Stimulated activated CD8-positive, alpha-beta memory T cell treated with anti-CD3 and anti-CD28 coated beads, Interleukin-7, amount 100 ng/mL, for 1 hour (primary cell): ENCODE measurements at places on chromosomes 16 and 17.

GRCh38 chr16:56631832-56632155, 665 bp upstream of the MT1M start:
- DNase-seq, result no peak

DNA sequence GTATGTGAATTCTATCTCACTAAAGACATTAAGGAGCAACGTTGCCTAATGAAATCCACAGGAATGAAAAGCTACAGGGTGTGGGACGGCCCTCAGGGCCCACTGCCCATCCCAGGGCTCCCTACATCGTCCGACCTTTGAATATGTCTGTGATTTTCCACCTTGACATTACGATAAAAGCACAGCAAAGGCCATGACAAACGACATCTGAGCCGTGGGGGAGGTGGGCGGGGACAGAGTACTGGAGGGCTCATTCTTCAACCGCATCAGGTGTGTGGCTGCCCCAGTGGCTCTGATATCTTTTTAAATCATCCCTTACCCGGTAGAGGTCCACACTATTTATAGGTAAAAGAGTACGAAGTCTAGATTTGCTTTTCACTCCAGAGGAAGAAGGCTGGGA, 35.1 kb downstream of the LMF1 start:
- no peak for DNase-seq

- DNase-seq, result no peak
These were observed 19.4 kb upstream of the ATP5MC1 start for GRCh38 chr17:48873209-48873608.

- no peak for DNase-seq
These were observed 21.4 kb downstream of the BCAS3 start for GRCh38 chr17:60699090-60699489.

- no peak for DNase-seq
These were observed 491.3 kb downstream of the TMEM114 start for GRCh38 chr16:8098947-8099512.

GRCh38 chr16:17397499-17397891, 73.3 kb downstream of the XYLT1 start:
- no peak for DNase-seq

GRCh38 chr16:55701442-55702319, 45.9 kb downstream of the SLC6A2 start:
- DNase-seq, result no peak

DNA sequence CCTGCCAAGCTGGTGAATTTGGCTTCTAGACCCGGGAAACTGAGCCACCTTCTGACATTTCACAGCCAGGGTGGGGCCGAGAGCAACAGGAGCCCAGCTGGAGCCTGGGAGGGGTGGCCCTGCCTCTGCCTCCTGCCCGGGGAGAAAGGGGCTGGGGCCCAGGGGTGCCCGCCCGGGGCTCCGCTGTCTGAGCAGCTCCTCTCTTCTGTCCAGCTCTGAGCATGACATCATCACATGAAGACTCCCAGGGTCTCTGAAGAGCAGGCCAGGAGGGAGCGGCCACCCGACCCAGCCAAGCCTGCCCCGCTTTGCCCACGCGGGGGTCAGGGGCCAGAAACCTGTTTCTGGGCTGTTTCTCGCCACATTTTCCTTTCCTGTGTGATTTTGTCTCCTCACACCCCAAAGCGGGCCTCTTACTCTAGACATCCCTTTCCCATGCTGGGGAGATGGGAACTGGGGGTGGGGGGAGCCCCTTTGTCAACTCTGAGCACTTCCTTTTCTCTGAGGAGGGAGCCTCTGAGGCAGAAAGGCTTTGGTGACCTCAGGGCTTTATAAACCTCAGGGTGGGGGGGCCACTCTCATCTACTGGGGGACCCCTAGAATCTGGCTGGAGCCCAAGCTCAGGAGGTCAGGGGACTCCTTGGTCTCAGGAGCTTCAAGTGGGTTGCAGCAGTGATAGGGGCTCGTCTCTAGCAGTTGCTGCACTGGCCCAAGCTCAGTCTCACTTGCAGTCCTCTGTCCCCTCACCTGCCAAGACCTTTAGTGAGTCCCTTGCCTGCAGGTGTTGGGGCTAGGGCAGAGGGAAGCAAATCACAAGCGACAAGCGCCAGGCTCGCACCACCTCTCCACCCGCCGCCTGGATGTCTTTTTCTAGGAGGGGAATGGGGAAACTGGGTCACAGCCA, 7.6 kb downstream of the UBALD2 start:
- no peak for DNase-seq

- DNase-seq, result no peak
These were observed 118.1 kb upstream of the CACNG3 start for GRCh38 chr16:24138024-24138423.

GRCh38 chr17:58112970-58113631, 29.9 kb downstream of the DYNLL2 start:
- peak; percentile 82 for DNase-seq

GRCh38 chr17:70677783-70678647, 508.7 kb downstream of the KCNJ2 start:
- DNase-seq, result no peak

GRCh38 chr17:59366773-59367656, 35.6 kb downstream of the YPEL2 start:
- DNase-seq, result no peak

- DNase-seq, result no peak
These were observed 15.9 kb upstream of the CBX2 start for GRCh38 chr17:79761894-79762589.

GRCh38 chr16:51157698-51158097, 6.6 kb upstream of the SALL1 start:
- no peak for DNase-seq

DNA sequence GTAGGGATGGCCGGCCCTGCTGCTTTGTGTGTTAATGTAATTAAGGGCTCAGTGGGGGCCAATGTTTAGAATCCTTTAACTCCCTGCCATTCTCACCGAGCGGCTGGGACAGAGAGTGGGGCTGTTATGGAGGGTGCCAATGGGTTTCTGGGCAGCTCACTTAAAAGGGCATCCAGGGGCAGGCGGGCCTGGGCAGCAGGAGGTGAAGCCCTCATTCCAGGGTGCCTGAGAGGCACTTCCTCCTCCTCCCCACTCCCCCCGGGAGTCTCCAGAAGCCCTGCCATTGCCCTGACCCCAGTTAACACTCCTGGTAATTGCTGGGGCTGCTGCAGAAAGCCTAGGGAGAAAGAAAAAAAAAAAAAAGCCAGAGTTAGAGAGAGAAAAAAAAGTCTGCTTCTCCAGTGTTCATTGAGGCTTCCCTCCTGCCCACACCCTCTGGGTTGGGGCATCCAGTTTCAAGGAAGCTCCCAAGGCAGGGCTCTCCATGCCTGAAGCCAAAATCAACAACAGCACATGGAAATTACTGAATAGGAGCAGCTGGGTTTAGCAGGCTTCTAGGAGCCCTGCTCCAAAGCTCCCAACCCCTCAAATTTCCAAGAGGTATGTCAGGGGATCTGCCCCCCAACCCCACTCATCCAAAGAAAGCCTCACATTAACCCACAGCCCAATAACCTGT, 28.0 kb downstream of the CUEDC1 start:
- DNase-seq, result no peak

DNA sequence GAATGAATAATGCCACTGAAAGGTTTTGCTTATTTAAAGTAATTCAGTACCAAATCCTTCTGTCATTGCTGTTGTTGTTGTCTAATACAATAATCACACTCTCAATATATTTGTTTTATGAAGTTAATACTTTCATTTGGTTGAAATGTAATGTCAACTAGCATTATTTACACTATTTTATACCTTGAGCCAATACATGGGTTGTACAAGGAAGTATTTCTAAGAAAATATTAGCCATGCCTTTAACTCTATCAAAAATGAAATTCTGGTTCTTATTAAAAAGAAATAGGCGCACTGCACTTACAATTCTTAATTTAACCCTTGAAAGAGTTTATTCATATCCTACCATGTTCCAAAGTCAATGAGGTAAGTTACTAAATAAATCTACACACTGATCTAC, 17.6 kb upstream of the ABCA10 start:
- no peak for DNase-seq

DNA sequence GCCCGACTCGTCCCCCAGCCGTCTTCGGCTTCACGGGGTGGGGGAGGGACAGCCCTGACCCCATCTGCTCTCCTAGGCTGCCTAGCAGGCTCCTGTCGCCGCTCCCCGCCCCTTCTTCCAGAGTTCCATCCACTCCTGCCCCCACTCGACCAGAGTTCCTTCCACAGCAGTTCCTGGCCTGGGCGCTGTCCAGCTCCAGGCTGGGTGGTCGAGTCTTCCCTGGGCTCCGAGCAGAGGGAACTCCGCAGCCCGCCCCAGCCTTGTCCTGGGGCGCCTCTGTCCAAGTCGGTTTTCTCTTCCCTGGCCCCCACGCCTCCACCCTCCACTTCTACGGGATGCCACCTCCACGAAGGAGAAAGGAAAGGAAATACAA, 1.4 kb downstream of the PYY start:
- DNase-seq, result no peak

- no peak for DNase-seq
These were observed 40.3 kb downstream of the TK2 start for GRCh38 chr16:66509576-66509975.

GRCh38 chr17:45841883-45842525, 2.7 kb upstream of the SPPL2C start:
- DNase-seq, result no peak

GRCh38 chr17:69228576-69228975, at the start of gene ABCA10:
ABCA10 (minus strand) TSS chr17:69228824; CDS start chr17:69225358, 3,466 bp downstream.
- DNase-seq, result no peak

DNA sequence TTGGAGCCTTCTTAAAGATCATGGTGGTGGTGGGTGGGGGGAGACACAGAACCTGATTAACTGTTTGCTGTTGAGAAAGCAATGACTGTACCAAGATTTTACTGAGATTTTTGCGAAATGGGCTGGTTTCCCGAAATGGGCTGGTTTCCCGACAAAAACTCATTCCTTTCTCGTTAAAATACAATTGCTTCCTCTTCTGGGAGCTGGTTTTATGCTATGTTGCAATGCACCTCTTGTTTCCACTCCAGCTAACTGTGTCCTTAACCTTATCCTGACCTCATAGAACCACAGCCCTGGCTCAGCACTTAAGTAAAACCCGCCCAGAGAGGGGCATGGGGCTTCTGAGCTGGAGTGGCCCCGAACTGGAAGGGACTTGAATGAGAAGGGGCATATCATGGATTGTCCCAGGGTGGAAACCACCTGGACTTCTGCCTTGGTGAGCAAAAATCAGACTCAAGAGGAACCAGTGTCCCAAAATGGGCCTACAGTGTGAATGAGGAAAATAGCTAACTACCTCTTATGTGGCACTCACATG, 20.9 kb downstream of the FAM20A start:
- no peak for DNase-seq

DNA sequence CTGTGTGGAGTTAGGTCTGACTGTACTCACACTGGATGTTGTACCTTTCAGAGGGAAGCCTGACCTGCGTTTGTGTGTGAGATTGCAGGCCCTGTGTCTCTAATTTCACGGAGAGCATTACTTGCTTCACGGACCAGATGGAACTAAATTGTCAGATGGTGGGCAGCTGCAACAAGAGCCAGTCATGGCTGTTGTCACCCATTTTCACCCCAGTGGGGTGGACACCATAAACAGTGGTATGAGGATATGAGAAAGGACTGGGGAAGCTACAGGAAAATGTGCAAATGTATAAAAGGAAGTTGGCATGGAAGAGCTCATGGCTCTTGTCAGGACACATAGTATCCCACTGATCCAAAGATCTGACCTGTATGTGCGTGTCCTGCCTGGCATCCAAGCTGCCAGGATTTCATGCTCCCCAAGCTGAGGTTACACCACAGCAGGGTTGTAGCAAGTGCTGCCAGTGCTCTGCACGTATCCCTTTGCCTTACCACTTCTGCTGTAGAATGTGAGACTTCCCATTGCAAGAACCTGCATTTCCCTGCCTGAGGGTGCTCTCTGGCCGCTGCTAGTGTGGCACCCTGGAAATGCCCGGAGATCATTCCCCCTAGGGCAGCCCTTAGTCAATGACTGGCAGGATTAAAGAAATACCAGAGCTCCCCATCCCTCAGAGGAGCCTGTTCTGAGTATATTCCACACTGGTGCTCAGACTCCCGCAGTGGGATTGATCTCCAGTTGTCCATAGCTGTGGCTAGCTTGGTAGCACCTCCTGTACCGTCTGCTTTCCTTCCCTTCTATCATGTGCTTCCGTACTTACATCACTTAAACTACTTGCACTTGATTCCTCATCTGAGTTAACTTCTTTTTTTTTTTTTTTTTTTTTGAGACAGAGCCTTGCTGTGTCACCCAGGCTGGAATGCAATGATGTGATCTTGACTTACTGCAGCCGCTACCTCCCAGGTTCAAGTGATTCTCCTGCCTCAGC, 70.4 kb upstream of the TANC2 start:
- DNase-seq, result no peak

DNA sequence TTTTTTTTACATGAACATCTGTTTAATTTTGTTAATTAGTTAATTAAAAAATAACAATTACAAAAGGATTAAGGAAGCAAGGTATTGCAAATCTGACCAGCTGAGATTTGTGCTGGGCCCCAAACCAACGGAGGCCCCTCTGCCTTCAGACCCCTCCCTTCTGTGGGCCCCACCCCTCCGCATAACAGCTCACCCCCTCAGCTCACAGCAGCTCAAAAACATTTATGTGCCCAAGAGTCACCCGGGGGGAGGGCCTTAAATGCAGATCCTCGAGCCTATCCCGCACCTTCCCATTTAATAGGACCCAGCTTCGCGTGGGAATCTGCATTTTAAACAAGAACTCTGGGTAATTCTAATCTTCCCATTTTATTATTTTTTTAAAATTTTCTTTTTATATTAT, 75.0 kb downstream of the MGAT5B start:
- DNase-seq, result no peak

- no peak for DNase-seq
These were observed 39.7 kb upstream of the IRX3 start for GRCh38 chr16:54326266-54326662.

DNA sequence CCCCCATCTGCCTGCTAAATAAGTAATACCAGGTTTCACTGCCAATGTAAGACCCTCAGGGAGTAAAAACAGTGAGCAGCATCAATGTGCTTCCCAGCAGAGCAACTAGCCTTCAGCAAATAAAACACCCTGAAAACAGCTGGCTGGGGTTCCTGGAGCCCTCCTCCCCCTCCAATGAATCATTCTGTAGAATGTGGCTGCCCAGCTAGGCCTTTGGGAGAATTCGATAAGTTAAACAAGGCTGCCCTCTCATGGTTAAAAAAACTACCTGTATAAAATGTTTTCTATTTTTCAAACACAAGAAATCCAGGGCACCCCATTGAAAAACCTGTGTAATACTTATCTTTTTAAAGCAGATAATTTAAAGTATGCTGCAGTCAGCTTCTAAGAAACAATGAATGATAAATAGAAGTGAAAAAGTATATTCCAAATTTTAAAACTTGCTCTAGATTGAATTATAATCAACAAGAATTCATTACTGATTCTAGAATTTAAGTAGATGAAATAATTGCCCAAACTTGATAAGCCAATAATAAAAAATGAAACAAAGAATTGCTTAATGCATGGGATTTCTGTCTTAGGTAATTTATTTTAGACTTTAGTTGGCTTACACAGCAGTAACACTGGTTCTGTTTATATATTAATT, 9.4 kb upstream of the TOM1L1 start:
- DNase-seq, result no peak
